ENCODE measurements at places on chromosomes 3 and 15. TPM values are rescaled to one million over a fixed set of nuclear protein-coding genes. Genes with fewer than 3 reads are reported as not detected.

DNA sequence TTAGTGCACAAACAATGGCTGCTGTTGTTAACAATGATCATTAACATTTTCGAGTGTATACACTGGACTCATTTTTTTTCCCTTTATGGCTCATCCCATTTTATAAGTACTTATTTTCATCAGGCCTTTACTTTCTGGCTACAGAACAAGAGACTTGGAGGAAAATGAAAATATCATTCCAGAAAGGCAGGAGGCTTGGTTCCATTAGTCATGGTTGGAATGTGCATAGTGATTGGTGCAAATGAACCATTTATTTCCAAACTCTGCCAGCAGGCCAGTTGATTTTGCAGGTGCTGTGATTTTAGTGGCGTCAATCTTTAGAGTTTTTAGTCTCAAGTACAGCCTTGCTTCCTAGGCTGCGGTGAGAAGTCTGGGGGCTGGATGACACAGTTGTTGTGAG is 151.8 kb downstream of the ITPR1 start:
- H3K27ac ChIP-seq, result peak overlapping the region; percentile 66
- no peak overlapping the region for H3K4me3 ChIP-seq
- H3K36me3 ChIP-seq, result peaks cover 50% of the 10 kb centered on the region
- peaks cover 46% of the 10 kb centered on the region for H3K4me1 ChIP-seq
- no peak for DNase-seq
- no peaks in the 10 kb centered on the region for H3K27me3 ChIP-seq

- no peaks in the 10 kb centered on the region for H3K27me3 ChIP-seq
- H3K36me3 ChIP-seq, result peaks cover 46% of the 10 kb centered on the region
- H3K27ac ChIP-seq, result peak overlapping the region; percentile 12
- no peak for DNase-seq
Observed at GRCh38 chr15:28110481-28110881, 11.4 kb upstream of the OCA2 start.

Gene WWTR1
- 535 TPM for total RNA-seq

DNA sequence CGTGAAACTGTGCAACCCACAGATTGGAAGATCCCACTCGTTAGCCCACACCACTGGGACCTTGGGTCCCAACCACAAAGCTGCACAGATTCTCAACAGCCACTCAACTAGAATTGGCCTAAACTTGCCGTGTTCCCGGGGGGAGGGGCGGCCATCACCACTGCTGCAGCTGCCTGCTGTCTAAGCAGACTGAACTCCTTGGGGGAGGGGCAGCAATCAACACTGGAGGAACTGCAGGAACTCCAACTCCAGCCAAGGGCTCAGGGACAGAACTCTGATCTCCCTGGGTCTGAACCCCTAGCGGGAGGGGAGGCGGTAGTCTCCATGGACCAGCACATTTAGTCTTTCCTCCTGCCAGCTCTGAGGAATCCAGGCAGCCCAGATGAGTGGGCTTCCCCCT is 205.9 kb downstream of the RSL24D1 start:
- no peaks in the 10 kb centered on the region for H3K27me3 ChIP-seq
- no peaks in the 10 kb centered on the region for H3K4me1 ChIP-seq
- H3K27ac ChIP-seq, result no peak overlapping the region
- H3K36me3 ChIP-seq, result no peaks in the 10 kb centered on the region

- no peak for DNase-seq
- peaks cover 35% of the 10 kb centered on the region for H3K4me1 ChIP-seq
- H3K36me3 ChIP-seq, result no peaks in the 10 kb centered on the region
- no peak overlapping the region for H3K4me3 ChIP-seq
Observed at GRCh38 chr15:67023517-67024313, 41.7 kb upstream of the SMAD3 start.

Gene GHSR
- total RNA-seq, result not detected

Measured in esophagus muscularis mucosa (tissue), 4 donors.